ENCODE measurements at places on chromosomes 11 and 22.

GRCh38 chr11:116661056-116661455 lies 111.7 kb downstream of the BUD13 start:
- no peak for DNase-seq

DNA sequence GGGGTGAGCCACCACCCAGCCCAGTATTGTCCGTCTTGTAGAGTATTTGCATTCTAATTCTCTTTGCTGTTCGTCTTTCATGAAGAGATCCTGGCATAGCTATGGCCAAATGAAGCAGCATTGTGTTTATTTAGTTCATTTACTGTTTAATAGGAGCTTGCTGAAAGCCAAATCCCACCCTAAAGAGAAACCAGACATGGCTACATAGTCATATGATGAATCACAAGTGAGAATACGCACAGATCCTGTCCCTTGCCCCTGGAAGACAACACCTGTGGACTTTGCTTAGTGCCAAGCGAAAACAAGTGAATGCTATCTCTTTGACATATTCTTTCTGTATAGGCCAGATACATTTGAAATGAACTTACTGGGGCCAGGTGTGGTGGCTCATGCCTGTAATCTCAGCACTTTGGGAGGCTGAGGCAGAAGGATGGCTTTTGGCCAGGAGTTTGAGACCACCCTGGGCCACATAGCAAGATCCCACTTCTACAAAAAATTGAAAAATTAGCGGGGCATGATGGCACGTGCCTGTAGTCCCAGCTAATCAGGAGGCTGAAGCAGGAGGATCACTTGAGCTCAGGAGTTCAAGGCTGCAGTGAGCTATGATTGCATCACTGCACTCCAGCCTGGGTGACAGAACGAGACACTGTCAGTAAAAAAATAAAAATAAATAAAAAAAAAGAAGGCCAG lies 5.1 kb upstream of the ARFGAP3 start:
- DNase-seq = peak; percentile 83

DNA sequence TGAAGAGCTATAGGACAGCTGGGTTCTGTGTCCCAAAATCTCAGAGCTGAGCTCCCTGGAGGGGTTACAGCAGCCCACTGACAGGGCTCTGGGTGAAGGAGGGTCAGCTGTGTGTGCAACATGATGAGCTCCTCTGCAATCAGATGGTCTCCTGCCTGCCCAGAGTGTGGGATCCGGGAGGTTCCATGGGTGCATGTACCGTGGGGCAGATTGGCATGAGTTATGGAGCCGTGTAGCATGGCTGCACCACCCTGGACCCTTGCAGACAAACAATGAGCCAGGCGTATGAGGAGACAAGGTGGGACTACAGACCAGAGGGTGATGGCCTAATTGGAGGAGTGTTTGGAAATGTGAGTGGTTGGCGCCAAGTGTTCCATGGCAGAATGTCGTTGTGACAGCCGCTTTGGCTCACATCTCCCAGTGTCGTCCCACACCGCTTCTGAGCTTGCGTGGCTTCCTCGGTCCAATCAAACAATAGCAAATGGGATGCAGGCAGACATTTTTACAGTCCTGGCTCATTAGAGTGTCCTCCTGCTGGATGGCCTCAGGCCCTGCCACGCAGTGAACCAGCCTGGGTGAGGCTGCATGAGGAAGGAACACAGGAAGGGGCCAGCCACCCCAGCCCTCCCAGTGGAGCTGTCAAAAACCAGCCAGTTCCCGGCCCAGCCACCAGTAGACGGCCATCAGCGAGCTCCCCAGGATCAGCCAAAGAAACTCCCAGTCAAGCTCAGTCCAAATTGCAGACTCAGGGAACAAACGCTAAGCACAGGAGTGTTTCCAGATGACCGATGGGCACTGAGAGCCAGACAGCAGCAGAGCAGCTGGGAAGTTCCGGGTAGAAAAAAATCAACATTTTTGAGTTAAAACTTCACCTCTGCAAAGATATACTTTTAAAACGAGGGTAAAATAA lies 1066.9 kb downstream of the BRD1 start:
- no peak for DNase-seq

GRCh38 chr11:61089806-61090491 lies 12.3 kb upstream of the CD5 start:
- no peak for DNase-seq

- DNase-seq = no peak
Observed at GRCh38 chr11:127304634-127305033, 304.1 kb upstream of the KIRREL3 start.

DNA sequence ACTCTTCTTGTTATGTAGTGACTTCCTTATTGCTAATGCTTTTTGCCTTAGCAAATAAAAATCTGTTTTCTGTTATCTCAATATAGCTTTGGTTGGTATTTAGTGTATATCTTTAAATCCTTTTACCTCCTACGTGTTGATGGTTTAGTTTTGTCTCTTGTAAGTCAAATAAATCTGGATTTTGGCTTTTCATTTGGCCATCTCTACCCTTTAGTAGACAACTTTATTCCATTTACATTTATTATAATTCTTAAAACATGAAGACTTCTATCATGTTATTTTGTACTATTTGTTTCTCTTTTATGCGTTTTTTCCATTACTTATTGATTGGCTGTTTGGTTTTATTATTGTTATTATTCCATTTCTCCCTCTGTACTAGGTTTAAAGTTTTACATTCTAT lies 19.5 kb upstream of the ALKBH3 start:
- DNase-seq = no peak
